Progenitor cell of endocrine pancreas (in vitro differentiated cells): ENCODE measurements at places on chromosomes 1 and 21. TPM values are rescaled to one million over a fixed set of nuclear protein-coding genes. Genes with fewer than 3 reads are reported as not detected.
A peak's percentile ranks its signal among the peaks of the same experiment; 100 is the strongest.

PTGS2 gene
- 0.38 TPM in 1 of 2 replicates, not detected in the other for total RNA-seq

MPZ gene
- 4.4 and 4.5 TPM in 2 replicates for total RNA-seq

AMY2A gene
- total RNA-seq = not detected in 2 replicates

S100A7A gene
- total RNA-seq = not detected in 2 replicates

GRCh38 chr21:35244514-35244913 lies 195.4 kb upstream of the RUNX1 start:
- H3K27ac ChIP-seq = no peak overlapping the region
- no peak for DNase-seq
- no peak overlapping the region for H3K4me3 ChIP-seq
- peaks cover 6% of the 10 kb centered on the region for H3K4me1 ChIP-seq
- H3K36me3 ChIP-seq = no peaks in the 10 kb centered on the region
- no peaks in the 10 kb centered on the region for H3K27me3 ChIP-seq

- no peaks in the 10 kb centered on the region for H3K27me3 ChIP-seq
- H3K4me3 ChIP-seq = no peak overlapping the region
- H3K27ac ChIP-seq = no peak overlapping the region
- H3K4me1 ChIP-seq = peaks cover 8% of the 10 kb centered on the region
- DNase-seq = no peak
These were observed 7.8 kb downstream of the DIPK1A start for GRCh38 chr1:92953491-92953890.

DNA sequence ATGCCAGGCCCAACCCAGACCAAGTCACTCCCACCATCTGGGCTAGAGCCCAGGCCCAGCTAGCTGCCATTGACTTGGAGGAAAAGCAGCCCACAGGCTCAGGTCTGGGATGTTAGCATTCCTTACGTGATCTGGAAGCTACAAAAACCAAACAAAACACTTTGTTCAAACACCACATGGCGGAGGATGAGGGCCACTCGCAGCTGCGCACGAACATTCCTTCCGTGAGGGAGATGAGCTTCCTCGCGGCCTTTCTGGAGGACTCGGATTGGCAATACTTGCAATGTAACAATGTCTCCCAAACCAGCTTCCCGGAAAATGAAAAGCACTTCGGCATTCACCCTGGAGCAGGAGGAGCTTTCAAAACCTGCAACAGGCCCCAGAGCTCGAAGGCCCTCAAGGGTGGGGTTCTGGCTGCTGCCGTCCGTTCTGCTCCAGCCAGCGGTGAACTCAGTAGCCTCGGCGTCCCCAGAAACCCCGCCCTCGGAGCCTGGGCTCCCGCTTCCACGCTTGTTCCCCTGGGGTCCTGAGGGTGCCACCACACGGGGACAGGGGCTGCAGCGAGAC lies 40.5 kb downstream of the COL6A1 start:
- peaks cover 7% of the 10 kb centered on the region for H3K27me3 ChIP-seq
- H3K27ac ChIP-seq = no peak overlapping the region
- H3K4me3 ChIP-seq = no peak overlapping the region

DNA sequence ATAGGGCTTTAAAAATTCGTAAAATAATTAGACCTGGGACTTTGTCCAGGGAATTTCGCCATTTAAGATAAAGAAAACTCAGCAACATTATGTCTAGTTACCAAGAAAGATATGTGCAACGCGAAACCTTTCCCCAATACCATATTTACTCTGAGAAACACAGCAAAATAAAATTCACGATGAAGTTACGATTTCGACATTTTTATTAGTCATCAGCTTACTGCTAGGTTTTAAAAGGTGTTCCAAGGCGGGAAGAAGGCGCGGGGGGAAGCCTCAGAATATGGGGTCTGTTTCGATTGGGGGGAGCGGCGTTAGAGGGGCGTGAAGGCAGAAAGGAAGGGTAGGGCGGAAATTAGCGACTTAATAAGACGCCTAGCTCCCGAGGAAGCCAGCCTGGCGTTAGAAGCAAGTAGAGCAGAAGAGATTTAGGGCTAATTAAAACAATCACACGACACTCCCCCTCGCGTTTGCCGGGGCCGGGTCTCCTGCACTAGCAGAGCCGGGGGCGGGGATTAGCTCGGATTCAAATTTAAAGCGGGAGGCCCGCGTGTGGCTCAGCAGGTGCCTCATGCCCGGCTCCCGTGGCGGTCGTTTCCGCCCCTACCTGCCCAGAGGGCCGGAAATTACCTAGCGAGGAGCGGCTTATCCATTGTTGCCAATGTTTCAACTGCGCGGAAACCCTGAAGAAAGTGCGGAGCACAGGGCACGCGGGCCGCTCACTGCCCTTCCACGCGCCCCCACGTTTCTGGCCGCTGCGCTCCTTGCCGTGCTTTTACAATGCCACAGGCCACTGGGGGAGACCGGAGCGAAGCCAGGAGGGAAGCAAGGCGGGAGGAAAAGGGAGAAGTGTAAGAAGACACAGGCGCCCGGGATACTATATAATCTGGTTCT lies 795 bp upstream of the POU2F1 start:
- peak overlapping the region; percentile 100 for H3K27ac ChIP-seq
- no peaks in the 10 kb centered on the region for H3K36me3 ChIP-seq
- peak; percentile 78 for DNase-seq
- H3K27me3 ChIP-seq = no peaks in the 10 kb centered on the region
- peaks cover 21% of the 10 kb centered on the region for H3K4me1 ChIP-seq

GRCh38 chr1:165424454-165425216 lies 20.3 kb downstream of the RXRG start:
- no peak overlapping the region for H3K4me3 ChIP-seq
- peaks cover 28% of the 10 kb centered on the region for H3K27me3 ChIP-seq
- H3K27ac ChIP-seq = no peak overlapping the region
- no peaks in the 10 kb centered on the region for H3K36me3 ChIP-seq
- no peak for DNase-seq

DNA sequence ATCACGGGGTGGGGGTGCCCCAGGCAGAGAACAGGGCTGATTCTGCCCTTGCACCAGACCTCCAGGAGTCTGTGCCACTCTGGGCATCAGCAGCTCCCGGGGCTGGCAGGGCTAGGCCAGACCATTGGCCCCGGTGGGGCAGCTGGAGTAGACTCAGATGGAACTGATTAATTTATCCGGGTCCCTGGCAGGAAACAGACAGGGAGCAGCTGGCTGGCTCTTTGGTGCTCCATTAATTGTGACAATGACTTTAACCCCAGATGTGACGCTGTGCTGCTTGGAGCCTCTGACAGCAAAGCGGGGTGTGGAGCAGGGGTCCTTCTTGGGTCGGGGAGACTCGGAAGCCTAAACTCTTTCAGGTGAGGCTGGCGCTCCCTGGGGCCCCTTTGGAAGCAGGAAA lies 9.5 kb downstream of the EPHA8 start:
- DNase-seq = no peak
- H3K36me3 ChIP-seq = no peaks in the 10 kb centered on the region
- H3K27me3 ChIP-seq = peaks cover 46% of the 10 kb centered on the region
- no peaks in the 10 kb centered on the region for H3K4me1 ChIP-seq

- no peak overlapping the region for H3K27ac ChIP-seq
- H3K36me3 ChIP-seq = no peaks in the 10 kb centered on the region
- H3K4me3 ChIP-seq = no peak overlapping the region
- DNase-seq = no peak
- no peaks in the 10 kb centered on the region for H3K27me3 ChIP-seq
These were observed 22.6 kb downstream of the RNU1-3 start for GRCh38 chr1:16644193-16644481.

DNA sequence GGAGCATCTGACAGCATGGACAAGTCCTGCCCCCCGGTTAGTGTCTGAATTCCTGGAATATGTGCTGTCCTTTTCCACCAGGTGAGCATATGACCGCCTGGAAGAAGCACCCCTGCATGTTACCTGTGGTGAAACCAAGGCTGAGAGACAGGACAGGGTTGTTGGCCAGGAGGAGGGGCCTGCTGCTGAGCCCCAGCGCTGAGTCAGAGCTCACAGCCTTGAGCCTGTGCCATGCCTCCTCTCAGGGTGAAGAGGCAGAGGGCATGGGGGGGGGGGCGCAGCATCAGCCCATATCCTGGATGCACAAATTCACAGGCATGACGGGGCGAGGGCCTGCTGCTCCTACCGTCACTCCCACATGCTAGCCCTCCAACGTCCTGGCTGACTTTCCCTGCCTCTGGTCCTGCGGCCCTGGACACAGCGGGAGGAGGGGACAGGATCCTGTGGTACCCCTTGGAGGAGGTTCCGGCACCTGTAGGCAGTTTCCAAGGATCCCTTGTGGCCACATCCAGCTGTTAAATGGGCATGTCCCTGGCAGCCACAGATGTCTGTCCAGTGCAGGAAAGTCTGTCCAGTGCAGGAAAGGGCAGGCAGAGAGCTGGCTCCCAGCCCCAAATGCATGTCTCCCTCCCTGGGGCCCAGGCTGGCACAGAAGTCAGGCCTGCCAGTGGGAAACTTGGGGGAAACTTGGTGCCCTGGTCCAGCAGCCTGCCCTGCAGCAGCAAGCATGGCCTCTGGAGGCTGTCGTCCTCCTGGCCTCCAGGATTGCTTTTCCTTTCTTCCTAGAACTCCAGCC lies 23.9 kb downstream of the TTC34 start:
- H3K4me3 ChIP-seq = no peak overlapping the region
- no peaks in the 10 kb centered on the region for H3K27me3 ChIP-seq
- peaks cover 3% of the 10 kb centered on the region for H3K36me3 ChIP-seq
- DNase-seq = peak; percentile 6
- no peak overlapping the region for H3K27ac ChIP-seq

- H3K27me3 ChIP-seq = no peaks in the 10 kb centered on the region
These were observed 105.5 kb downstream of the PDE9A start for GRCh38 chr21:42758721-42759593.

DNA sequence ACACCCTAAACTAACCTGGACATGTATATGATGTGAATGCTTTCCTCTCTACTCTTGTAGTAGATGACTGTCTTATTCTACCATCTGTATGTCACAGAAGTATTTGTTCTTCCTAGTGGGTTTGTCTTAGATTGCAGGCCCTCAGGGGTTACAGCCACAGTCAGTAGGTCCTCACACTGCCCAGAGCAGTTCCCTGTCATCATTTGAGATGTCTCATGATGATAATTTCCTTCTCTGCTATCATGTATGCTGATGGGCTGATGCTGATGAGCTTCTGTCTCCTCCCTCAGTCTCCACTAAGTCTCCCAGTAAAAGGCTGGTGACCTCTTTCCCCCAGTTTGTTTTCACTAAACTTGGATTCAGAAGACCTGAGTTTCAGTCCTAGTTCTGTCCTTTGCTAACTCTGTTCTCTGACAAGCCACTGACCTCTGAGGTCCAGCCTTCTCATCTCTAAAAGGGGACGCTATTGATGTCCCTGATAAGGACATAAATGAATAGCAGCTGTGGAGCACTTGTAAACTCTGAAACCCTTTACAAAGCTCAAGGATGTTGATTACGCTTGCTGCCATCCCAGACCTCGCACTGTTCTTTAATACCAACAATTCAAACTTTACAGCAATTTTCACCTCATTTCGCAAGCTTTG lies 3.1 kb upstream of the ETV3 start:
- peaks cover 24% of the 10 kb centered on the region for H3K4me1 ChIP-seq
- H3K27ac ChIP-seq = peak overlapping the region; percentile 23
- H3K4me3 ChIP-seq = no peak overlapping the region
- peaks cover 2% of the 10 kb centered on the region for H3K36me3 ChIP-seq
- no peak for DNase-seq

GRCh38 chr1:7886405-7886745 lies 33.5 kb upstream of the UTS2 start:
- H3K4me3 ChIP-seq = no peak overlapping the region
- DNase-seq = no peak
- H3K36me3 ChIP-seq = no peaks in the 10 kb centered on the region
- H3K27me3 ChIP-seq = peaks cover 18% of the 10 kb centered on the region
- no peaks in the 10 kb centered on the region for H3K4me1 ChIP-seq

DNA sequence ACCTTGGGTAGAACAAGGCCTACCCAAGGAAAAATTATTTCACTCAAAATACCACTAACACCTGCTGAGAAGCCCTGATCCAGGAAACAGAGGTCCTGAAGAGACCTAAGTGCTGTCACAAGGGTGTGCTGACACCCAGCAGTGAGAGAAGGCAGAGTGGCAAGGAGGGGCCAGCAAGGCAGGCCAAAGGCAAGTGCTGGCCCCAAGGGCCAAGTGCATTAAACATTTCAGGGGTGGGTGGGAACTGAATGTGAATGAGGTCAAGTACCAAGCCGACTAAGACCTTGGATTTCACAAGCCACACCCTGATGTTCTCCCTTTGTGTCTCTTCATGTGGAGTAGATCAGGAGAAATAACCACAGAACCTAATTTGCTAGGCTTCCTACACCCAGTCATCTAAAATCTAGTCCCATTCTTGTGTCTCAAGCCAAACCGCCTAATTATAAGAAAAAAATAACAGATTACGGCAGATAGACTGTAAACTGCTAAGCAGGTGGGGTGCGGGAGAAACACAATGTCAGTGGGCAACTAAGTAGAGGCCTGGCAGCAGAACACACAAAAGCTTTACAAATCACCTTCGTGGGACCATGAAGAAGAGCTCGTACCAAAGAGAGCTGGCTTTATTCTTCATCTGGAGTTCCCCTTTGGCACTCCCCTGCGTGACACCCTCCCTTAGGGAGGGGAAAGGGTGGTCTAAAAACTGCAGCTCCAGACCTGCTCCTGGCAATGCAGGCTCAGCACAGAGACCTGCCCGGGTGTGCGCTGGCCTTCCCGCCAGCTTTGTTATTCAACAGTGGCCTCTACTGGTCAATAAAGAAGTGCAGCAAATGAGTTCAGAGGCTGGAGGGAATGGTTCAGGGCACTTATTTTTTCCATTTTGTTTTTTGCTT lies 8.7 kb downstream of the UBE2G2 start:
- peak; percentile 31 for DNase-seq
- H3K4me3 ChIP-seq = no peak overlapping the region
- peaks cover 11% of the 10 kb centered on the region for H3K4me1 ChIP-seq
- peaks cover 6% of the 10 kb centered on the region for H3K36me3 ChIP-seq
